Stimulated activated CD4-positive, alpha-beta T cell treated with anti-CD3 and anti-CD28 coated beads, TNF-alpha, amount 100 ng/mL, for 1 hour (primary cell): ENCODE measurements at places on chromosomes 3 and 15.

GRCh38 chr15:88878720-88879184, 16.6 kb downstream of the HAPLN3 start:
- no peak for DNase-seq

- no peak for DNase-seq
These were observed 525 bp downstream of the MYH15 start for GRCh38 chr3:108509871-108510270.

DNA sequence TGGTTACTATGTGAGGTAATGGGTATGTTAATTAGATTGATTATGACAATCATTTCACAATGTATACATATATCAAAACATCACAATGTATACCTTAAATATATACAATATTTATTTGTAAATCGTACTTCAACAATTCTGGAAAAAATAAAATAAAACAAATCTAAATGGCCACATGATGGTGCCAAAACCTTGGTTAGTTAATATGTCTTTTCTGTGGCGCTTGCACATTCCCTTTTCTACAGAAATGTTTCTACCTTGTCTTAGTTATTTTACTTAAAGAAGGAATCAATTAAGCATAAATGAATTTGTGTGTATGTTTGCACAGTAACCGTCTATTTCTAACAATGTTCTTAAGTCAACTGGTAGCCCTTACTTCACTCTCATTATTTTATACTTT, 53.4 kb downstream of the OXSM start:
- DNase-seq: no peak

DNA sequence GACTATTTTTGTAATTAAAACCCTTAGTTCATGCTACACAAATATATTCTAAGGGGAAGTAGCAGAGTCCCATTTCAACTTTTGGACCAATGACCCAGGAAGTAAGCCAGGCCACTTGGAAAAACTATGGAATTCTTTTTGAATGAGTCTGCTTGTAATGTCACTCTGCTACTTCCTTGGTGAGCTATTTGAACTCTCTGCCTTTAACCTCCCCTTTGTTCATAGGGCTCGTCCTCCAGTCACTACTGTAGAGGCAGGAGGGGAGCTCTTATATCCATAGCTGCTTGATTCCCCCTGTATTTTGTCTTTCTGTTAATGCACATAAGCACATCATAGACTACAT, 119.6 kb downstream of the UACA start:
- DNase-seq: no peak

- no peak for DNase-seq
These were observed 3.4 kb downstream of the GHSR start for GRCh38 chr3:172444821-172445220.

GRCh38 chr15:63176302-63176701, 13.1 kb upstream of the RAB8B start:
- DNase-seq: no peak

- DNase-seq: no peak
These were observed 2.2 kb upstream of the MLF1 start for GRCh38 chr3:158568784-158569183.

DNA sequence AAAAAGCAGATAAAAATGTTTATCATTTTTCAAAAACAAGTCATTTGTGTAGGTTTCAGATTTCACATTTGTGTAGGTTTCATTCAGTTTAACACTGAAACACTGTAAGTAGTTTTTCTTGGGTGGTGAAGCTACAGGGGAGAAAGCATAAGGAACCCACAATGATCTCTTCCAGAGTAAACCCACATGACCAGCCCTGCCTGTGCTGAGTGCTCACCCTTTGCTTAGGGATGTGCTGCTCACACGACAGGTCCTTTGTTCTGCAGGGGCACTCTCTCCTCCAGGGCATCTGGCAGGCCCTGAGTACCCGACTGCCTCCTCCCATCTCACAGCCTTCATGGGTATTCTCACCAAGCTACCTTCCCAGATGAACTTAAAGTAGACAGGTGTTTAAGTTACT, 28.9 kb downstream of the ZXDC start:
- DNase-seq: no peak

GRCh38 chr3:172140499-172141391, 101.4 kb downstream of the FNDC3B start:
- DNase-seq: no peak

DNA sequence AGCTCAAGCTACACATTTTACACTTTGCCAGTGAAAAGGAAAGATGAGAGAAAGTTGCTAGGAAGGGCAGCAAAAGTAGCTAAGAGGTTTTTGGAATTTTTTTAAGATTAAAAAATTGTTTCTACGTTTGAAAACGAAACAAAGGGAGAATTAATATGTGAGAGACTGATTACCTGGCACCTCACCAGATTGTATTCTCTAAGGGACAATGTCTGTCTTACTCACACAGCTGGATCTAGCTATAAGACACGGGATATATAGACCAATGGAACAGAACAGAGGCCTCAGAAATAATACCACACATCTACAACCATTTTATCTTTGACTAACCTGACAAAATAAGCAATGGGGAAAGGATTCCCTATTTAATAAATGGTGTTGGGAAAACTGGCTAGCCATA, 9.5 kb upstream of the KBTBD12 start:
- no peak for DNase-seq

- DNase-seq: no peak
These were observed 62.2 kb upstream of the P2RY1 start for GRCh38 chr3:152772674-152773225.

DNA sequence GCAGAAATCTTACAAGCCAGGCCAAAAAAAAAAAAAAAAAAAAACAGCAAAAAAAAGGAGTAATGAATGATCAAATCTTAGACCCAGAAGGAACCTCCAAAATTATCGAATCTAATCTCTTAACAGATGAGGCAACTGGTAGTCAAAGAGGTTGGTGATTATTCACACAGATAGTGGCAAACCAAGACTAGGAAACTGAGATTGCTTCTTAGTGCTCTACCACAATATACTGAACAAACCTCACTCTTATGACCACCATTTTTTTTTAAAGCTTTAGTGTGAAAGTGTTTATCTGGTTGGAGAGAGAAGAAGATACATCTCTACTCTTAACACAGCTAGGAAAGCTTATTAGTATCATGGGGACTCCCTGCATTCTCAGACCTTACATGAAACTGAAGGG, 17.3 kb downstream of the ATOSA start:
- DNase-seq: no peak

DNA sequence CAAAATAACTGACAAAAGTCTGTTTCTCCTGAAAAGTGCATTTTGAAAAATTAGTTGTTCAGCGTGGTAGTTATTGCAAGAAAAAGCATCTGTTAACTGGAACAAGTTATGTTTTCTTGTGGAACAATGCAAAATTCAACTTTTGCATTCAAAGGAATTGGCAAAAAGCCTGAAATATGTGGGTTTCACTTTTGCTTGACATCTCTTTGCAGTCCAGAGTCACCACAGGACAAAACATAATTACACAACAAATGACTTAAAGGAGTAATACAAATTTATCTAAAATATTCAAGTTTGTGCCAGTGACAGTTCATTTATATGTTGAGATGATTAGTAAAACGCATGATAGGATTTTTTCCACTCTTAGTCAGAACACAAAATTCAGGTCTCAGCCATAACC, 96.3 kb upstream of the P2RY1 start:
- no peak for DNase-seq

DNA sequence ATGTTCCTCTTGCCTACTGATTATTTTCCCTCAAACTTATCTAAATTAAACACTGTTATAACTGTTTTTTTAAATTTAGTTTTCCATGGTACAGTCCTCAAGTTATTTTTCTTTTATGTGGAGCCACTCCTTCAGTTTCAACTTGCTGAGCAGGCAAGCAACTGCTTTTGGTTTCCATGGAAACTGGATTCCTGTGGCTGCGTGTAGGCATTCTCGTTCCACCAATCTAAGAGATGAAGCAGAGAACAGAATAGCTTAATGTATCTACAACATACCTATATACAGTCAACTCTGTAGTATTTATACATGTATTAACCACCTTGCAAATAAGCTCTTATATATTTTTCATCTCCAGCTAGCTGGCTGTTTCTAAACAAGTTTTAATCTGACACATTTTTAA, 25.8 kb upstream of the ANXA2 start:
- no peak for DNase-seq

GRCh38 chr3:26840272-26840870, 217.8 kb downstream of the LRRC3B start:
- no peak for DNase-seq

DNA sequence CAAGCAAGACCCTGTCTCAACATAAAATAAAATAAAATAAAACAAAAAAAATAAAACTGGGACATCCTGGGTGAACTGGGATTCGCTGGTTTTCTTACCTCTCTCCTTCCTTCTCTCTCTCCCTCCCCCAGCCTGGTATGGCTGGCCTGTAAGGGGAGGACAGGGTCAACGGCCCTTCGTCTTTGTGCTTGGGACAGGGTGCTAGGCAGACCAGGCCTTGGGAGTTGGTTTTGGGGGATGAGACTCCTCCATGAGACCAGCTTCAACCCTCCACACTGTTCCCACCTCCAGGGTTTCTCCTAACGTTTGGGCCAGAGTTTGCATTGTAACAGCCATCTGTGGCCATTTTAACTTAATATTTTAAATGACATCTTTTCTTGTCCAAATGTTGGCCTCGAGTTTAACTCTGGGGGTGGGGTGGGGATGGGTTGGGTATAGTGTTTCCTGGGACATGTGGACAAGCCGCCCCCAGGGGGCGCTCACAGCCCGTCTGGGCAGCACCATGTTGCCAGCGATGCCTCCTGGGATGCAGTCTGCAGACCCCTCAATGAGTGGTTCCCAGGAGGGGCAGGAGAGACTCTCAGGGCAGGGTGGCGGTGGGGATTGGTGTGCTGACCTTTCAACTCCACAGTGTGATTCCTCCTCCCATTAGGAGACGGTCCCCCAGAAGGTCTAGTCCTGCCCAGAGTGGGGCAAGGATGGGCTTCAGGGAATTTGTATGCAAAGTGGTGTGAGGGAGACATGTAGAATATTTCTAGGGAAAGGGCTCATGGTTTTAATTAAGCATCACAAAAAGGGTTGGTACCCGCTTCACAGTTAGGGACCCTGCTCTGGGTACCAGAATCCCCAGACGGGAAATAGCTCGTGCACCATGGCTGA, 37.7 kb upstream of the LCTL start:
- peak; percentile 16 for DNase-seq

DNA sequence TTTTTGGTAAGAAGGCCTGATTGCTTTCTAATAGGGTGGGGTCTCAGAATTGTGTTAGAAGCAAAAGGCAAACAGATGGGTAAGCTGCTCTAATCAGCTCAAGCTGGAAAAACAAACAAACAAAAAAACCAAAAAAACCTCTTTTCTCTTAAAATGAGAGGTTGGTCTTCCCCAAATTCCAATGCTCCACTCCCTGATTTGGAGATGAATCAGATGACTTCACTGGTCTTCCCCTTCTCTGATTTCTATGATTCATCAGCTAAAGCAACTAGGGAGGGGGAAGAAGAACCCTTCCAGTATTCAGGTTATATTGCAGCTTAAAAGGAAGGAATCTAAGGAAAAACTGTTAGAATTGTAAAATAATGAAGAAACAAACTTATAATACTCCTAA, 9.6 kb upstream of the ANXA2 start:
- no peak for DNase-seq

GRCh38 chr3:34646911-34647460, 848.6 kb downstream of the PDCD6IP start:
- DNase-seq: no peak

GRCh38 chr3:72288955-72289691, 504.2 kb upstream of the PROK2 start:
- DNase-seq: no peak

- DNase-seq: no peak
These were observed 3.8 kb downstream of the RBP2 start for GRCh38 chr3:139472380-139473010.

- no peak for DNase-seq
These were observed 36.8 kb downstream of the RBMS3 start for GRCh38 chr3:29317659-29318173.

DNA sequence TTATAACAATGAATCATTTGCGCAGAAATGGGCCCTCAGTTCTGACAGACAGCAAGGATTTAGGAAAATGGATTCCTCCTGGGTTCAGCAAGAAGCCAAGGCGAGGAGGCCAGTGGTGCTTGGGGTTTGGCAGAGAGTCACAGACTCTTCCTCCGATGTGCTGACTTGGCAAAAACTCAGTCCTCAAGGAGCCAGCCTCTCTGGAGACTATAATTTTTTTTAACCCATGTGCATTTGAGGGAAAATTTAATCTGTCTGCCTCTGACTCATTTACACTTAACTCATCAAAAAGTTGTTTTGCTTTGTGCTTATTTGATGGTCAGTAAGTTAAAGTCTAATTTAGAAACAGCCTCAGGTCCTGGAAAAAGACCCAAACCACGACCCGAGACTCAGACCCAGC, 34.2 kb upstream of the SLC24A5 start:
- DNase-seq: no peak

DNA sequence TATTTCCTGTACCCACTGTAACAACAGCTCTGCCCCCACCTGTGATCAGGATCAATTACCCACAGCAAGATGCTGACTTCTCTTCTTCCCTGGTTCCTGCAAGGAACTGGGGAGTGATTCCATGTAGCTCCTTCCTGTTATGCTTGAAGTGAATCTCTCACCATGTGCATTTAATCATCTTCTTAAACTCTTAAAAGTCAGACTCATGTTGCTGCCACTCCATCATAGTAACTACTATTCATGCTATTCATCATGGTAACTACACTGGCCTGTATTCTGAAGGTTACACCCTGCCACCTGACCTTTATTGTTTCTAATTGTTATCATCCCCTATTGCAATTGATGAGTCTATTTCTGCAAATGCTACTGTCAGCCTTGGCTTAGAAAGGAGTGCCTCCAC, 89.5 kb downstream of the SUCNR1 start:
- no peak for DNase-seq

- DNase-seq: no peak
These were observed 542 bp downstream of the PLOD2 start for GRCh38 chr3:146160321-146160963.

DNA sequence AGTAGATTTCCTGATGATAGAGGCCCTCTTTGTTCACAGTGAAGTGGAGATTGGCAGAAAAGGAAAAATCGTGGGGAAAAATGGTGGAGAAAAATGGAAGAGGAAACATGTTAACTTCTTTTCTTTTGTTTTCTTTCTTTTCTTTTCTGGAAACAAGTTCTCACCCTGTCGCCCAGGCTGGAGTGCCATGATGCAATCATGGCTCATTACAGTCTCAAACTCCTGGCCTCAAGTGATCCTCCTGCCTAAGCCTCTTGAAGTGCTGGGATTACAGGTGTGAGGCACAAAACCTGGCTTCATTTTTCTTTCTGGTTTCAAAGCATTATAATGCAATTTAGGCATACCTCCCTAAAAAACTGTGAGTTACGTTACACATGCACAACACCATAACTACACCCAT, 464.2 kb downstream of the MECOM start:
- no peak for DNase-seq

DNA sequence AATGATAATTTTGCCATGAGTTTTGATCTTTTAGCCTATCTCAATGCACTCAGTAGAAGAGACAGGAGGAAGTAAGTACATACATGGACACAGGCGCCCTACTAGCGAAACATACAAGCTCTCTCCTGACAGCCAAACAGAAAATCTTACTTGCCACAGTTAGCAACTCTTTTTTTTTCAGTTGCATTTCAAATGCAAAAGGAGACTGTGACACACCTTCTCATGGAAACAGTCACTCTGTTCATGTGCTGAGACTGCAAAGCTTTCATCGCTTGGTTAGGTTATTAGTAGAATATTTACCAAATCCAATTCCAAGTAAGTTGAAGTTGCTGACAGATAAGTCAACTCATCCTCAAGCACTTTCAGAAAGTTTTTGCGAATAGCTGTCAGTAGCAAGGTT, 223.3 kb downstream of the FOXP1 start:
- no peak for DNase-seq

- DNase-seq: no peak
These were observed 46.2 kb downstream of the CD200 start for GRCh38 chr3:112379020-112379690.

GRCh38 chr15:44300572-44300971, 12.1 kb downstream of the GOLM2 start:
- no peak for DNase-seq
